ENCODE measurements at places on chromosomes 6 and 20.

- DNase-seq = no peak
Measured at GRCh38 chr6:142223938-142224337, 76.9 kb downstream of the VTA1 start.

GRCh38 chr6:131262060-131262459 is 126.8 kb downstream of the AKAP7 start:
- no peak for DNase-seq

- DNase-seq = no peak
Measured at GRCh38 chr6:104251651-104252050, 608.1 kb downstream of the HACE1 start.

DNA sequence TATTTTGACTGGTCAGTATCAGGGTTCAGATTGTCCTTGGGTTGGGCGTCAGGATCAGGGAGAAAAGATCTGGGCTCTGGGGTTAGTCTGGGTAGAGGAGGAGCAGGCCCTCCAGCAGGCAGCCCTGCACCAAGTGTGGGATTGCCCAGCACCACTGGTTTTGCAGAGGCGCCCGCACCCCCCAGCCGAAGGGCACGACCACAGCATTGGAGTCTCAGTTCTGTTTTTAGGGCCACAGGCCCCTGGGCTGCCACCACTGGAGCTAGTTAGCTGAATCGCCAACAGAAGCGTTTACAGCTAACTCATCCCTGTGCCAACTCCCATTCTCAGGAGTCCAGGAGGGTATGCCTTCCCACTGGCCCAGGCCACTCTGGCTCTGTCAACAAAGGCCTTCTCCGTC is 84.2 kb downstream of the TCP11 start:
- DNase-seq = no peak

GRCh38 chr6:132464538-132465256 is 48.2 kb downstream of the STX7 start:
- DNase-seq = no peak

DNA sequence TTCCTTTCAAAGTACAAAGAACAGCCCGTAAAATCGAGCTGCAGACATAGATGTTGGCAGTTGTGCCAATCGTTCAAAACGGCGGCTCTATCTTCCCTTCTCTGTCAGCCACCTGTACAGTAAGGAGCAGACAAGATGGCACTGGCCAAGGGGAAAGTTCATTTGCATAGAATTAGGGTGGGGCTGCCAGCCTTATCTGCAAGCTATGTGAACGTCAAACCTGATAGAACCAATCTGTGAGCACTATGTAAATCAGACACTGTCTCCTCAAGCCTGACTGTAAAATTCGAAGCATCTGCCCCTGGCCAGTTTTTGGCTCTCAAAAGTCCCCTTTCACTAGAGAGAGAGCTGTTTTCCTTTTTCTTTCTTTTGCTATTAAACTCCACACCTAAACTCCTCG is 374.5 kb downstream of the EPM2A start:
- no peak for DNase-seq

DNA sequence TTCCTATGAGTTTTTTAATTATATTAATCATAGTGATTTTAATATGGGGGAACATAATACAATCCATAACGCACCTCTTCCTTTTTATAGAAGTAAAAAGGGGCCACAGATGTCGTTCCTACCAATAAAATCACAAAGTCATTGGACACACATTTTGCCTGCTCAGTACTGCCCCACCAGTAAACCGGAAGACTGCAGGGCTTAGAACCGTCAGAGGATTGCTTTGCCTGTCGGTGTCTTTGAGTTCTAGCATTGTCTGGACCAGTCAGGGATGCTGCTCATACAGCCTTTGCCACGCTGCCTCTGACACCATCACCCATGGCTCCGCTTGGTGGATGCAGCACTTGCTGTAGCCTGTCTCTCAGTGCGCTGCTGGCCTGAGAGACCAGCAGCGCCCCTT is 853.6 kb downstream of the C6orf118 start:
- DNase-seq = no peak

DNA sequence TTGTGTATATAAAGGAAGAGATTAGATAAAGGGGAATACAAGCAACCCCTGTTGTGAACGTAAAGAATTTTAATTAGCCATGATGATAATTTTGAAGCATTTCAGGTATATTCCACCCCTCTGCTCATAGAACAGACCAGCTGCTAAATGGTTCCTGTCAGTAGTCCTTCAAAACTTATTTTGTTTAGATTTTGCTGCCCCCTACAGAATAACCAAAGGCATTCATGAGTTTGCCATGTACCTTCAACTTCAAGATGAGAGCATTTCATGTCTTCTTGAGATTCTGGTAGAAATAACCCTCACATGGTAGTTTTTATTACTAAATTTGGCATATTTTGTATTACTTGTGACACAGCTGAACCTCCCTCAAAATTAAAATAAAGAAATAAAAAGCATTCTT is 1586.7 kb downstream of the HACE1 start:
- DNase-seq = no peak

DNA sequence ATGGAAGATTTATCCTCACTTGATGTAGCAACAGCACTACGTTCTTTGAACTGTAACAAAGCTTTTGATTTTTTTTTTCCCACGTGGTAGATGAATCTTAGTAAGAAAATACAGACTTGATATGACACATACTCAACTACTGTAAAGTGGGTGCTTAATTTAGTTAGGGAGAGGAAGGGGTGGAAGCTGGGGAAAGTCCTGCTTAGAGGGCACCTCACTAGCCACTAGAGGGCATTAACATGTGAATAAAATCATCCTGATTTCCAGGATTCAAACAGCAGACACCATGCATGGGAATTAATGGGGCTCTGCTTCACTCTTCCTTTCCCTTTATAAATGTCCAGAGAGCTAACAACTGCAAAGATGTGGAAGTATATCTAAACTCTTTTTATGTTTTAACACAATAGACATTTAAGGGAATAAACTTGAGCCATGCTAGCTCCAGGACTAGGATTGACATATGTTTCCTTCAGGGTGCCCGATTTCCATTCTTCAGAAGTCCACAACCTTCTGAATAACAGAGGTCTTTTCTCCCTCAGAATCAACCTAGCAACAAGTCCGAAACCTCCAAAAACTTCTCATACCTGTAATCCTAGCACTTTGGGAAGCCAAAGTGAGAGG is 250.1 kb downstream of the ATXN1 start:
- DNase-seq = no peak

DNA sequence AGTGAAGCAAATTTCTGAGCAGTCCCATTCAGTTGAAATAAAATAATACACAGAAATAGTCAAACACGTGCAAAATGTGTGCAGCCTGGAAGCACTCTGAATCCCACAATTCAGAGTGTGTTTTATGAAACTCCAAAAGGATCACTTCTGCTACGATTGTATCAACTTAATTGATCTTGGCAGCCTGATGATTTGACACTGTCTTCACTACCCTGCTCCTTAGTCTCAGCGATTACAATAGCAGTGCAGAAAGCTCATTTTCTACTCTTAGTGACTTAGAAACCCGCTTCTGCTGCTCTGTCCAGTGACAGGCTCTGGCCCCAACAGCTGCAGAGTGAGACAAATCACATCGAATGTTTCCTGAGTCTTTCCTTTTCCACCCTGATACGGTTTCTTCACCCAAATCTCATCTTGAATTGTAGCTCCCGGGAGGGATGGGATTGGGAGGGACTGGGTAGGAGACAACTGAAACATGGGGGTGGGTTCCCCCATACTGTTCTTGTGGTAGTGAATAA is 16.2 kb upstream of the EMILIN3 start:
- DNase-seq = no peak

DNA sequence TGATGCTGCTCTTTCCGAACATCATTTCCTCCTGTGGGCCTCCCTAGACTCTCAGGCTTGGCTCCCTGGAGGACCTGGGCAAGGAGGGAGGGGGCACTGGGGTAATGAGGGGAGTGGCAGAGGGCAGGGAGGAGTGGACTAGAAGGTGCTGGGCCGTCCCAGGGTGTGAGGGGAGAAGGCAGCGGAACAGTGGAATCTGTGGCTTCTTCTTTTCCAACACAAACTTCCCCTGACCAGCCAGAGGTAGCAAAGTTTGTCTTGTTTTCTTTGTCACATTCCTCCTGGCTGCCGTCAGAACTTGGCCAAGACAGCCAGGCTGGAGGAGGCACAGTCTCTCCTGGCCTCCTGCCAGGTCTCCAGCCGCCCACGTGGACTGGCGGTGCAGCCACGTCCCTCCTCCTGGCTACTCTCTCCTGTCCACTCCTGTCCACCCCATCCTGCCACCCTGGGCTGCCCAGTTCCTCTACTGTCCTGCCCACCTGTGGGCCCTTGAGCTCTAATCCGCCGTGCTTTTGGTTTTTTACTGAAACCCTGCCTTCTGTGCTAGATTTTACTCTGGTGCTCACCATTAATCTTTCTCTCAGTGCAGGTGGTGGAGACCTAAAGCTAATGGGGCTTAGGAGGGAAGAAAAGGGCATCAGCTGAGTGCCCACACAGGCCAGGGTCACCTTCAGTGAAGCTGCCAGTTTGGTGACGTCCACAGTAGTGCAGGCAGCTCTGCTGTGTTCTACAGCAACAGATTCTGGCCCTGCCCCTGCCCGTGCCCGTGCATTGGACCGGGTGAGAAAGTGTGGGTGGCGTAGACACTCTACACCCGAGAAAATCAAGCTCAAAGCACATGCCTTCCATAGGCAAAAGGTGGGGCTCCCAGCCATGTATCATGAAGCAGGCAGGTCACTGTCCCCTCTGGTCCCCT is 2.8 kb upstream of the CDSN start:
- DNase-seq = no peak

DNA sequence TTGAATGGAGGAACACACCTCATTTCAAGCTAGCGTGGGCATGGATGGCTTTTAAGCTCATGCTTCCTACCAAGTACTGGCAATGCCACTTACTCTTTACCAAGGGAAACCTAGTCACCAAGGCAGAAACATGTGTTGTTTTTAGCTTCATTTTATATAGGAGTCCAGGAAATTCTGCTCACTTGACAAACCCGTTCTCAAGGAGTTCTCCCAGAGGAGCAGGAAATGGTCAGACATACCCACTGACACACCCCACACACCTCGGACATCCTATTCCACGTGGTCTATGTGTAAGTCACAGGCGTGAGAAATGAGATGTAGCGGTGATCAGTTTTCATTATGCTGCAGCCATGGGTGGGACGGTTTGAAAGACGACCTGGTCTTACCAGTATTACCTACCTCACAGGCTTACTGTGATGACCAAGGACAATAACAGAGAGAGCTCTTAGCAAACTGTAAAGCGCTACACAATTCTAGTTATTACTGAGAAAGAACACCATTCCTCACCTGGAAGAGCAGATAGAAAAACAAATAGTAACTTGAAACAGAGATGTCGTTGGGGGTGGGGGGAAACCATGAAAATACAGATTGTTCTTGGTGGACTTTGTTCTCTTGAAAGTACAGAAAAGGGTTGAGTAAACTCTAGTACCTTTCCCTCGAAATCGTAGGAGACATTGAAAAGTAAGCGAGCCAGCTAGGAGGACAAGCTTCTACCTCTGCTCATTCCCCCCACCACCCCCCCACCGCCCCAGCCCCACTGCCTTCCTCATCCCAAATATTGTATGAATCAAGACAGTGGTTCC is 1.7 kb downstream of the CNKSR3 start:
- no peak for DNase-seq

- no peak for DNase-seq
Measured at GRCh38 chr6:56532766-56533551, 109.7 kb downstream of the DST start.

DNA sequence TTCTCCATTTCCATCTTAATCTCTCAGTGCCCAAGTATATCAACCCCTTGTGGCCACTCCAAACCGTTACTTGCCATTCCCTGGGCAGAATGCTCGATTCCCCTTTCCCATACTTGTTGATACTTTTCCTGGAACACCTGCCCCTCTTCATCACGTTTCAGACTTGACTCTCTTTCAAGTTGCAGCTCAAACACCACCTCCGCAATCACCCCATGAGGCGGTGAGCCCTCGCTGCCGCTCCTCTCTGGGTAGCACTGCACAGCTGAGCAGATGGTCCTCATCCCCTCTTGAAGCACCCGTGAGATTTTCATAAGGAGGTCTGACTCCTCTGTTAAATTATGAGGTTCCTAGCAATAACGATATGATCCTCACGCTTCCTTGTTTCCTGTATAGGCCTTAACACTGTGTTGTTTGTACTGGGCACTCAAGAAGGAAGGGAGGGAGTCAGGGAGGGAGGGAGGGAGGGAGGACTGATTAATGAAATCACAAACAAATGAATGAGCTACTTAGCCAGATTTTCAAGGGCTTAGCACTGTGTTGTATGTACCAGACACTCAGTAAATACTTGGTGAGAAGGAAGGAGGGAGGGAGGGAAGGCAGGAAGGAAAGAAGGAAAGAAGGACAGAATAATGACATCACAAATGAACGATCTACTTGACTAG is 8.0 kb upstream of the UQCC2 start:
- DNase-seq = no peak

- no peak for DNase-seq
Measured at GRCh38 chr6:44762496-44762895, 375.0 kb downstream of the CDC5L start.
